ENCODE measurements at places on chromosomes 11 and 22.

DNA sequence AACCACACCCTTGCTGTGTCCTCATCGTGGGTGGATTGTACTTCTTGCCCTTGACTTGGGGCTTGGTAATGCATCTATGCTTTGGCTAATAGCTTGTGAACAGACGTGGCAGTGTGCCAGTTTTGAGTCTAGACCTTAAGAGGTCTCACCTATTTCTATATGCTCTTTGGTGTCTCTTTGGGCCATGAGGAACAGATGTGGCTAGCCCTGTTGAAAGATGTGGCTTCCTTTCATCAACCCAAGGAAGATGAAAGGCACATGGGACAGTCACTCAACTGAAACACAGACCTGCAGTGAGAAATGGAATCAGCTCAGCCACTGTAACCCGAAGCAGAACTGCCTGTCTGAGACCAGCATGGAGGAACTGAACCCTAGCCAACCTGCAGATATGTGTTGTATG lies 7.9 kb upstream of the NELL1 start:
- DNase-seq, result no peak

GRCh38 chr11:20712912-20713311 lies 43.5 kb downstream of the NELL1 start:
- DNase-seq, result no peak

DNA sequence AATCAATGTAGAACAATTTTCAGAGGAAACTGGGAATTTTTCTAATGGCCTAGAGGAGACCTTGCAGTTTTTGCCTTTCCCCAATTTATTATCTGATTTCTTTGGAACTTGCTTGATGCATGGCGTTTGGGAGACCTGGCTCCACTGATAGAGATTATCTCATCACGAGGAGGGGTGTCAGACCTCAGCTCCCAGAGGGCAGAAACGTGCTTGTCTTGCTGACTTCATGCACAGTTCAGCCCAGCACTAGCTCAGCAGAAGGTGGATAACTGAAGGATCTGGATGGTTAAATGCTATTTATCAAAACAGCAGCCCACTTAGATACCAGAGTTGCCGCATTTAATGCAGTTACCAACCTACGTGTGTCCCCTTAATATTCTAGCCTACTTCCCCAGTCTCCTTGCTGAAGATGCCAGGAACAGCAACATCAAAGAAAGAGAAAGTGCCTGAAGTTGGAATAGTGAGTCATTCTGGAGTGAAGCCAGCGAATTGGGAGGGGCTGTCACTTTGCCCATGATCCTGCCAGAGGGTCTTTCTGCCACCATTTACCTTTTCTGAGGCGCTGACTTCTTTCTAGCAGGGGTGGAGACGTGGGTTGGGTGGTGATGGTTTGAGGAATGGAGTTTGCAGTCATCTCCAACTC lies 133.5 kb upstream of the CADM1 start:
- no peak for DNase-seq

DNA sequence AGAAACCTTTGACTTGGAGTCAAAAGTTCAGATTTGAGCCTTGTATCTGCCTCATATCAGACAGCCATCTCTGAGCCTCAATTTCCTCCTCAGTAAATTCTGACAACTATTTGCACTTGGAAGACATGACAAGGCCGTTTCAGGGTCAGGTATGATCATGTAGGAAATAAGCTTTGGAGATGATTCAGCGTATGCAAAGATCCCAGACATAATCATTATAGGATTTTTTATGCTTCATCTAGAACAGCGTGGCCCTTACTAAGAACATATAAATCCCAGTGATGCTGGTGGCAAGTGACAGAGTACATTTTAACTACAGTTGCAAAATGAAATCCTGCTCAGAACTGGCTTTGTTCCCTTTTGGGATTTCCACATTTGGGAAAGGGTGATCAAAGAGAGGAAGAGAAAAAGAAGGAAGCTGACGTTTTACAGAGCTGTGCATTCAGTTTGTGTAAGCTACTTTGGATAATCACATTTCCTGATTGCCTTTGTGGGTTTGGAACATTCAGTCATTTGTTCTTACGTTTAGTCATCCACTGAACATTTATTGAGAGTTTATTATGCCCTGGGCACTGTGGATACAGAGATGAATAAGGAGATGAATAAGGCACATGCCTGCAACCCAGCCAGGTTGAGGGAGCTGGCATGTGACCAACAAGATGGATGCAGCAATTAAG lies 81.9 kb upstream of the HEPHL1 start:
- no peak for DNase-seq

GRCh38 chr22:47734511-47734910 lies 972.1 kb downstream of the TBC1D22A start:
- DNase-seq, result no peak

DNA sequence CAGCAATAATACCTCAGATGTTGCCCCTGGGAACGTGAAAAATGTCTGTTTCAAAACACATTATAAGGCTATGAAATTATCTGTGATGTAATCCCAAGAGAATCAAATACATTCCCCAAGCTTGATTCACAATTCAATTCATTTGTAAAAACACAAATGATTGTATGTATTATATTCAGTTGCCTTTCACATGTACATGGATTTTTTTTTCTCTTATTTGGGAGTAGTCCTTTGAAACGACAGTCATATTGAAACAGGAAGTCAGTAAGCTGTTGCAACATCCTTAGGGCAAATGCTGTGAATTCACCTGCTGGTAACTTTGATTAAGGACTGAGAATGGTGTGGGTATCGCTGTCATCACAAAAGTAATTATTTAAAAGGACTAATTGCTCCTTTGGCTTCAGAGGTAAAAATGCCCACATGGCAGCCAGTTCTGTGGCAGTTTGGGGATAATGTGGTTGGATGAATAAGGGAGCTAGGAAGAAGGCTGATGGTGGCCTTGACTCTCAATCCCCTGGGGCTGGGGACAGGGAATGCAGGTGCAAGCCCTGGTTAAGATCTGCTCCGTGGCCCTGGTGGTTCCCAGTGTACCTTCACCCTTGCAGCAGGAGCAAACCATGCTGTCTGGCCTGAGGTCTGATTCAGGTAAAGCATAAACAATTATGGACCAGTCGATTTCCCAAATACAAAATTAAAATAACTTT lies 13.2 kb downstream of the EHF start:
- no peak for DNase-seq

DNA sequence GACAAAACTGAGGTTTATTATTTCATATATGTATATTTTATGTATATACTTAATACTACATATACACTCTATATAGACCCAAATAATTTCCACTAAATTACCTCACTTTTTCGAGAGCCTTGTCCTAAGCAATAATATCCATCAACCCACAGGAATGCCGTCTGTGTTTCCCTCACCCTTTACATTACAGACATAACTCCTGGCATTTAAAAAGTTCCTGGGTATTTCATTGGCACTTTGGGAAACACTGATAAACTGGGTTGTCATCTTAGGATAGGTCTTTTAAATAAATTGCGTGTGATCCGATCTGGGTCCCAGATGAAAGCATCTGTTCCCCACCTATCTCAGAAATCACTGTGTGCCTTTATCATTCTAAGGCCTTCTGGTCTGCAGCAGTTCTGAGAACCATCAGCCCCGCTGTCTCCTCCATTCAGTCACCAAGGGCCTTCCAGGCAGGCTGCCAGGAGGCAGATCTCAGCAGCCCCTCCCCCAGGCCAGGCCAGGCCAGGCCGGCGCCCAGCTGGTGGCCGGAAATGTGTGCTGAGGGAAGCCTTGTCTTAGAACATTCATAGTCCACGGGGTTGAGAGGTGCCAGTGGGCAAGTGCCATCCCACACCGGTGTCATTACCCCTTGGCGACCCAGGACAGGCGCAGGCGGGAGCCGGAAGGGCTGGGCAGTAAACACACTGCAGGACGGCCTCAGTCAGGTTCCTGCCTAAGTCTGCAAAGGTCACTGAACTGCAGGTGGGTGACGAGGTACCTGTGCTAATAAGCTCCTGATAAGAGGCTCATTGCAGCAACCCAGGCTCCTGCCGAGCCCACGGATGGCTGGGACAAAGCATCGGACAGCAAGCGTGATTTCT lies 3.3 kb downstream of the FGF19 start:
- peak; percentile 83 for DNase-seq

All from right forelimb (tissue), 1 donor.